ENCODE measurements at places on chromosomes 7 and 10. TPM values are rescaled to one million over a fixed set of nuclear protein-coding genes. Genes with fewer than 3 reads are reported as not detected.

- no peak for DNase-seq
- no peak overlapping the region for H3K4me3 ChIP-seq
- no peak overlapping the region for H3K27ac ChIP-seq
- no peaks in the 10 kb centered on the region for H3K27me3 ChIP-seq
- no peaks in the 10 kb centered on the region for H3K4me1 ChIP-seq
Measured at GRCh38 chr7:22110881-22111280, 165.2 kb upstream of the CDCA7L start.

- H3K36me3 ChIP-seq = no peaks in the 10 kb centered on the region
- peak within 1 kb of the TSS; percentile 74 for H3K4me3 ChIP-seq
- H3K27ac ChIP-seq = no peak within 1 kb of the TSS
Measured at GRCh38 chr7:88306590-88307048, at the start of gene STEAP4. Gene STEAP4 (minus strand): TSS chr7:88306894. CDS start chr7:88284269, 22,625 bp downstream.

GRCh38 chr7:13442226-13442625 is 547.2 kb downstream of the ETV1 start:
- no peak overlapping the region for H3K27ac ChIP-seq
- no peaks in the 10 kb centered on the region for H3K36me3 ChIP-seq
- no peak for DNase-seq
- H3K4me1 ChIP-seq = no peaks in the 10 kb centered on the region

- H3K27ac ChIP-seq = no peak overlapping the region
- H3K36me3 ChIP-seq = no peaks in the 10 kb centered on the region
- H3K4me3 ChIP-seq = no peak overlapping the region
- no peaks in the 10 kb centered on the region for H3K27me3 ChIP-seq
Measured at GRCh38 chr7:157759246-157759805, 422.5 kb downstream of the DNAJB6 start.

DNA sequence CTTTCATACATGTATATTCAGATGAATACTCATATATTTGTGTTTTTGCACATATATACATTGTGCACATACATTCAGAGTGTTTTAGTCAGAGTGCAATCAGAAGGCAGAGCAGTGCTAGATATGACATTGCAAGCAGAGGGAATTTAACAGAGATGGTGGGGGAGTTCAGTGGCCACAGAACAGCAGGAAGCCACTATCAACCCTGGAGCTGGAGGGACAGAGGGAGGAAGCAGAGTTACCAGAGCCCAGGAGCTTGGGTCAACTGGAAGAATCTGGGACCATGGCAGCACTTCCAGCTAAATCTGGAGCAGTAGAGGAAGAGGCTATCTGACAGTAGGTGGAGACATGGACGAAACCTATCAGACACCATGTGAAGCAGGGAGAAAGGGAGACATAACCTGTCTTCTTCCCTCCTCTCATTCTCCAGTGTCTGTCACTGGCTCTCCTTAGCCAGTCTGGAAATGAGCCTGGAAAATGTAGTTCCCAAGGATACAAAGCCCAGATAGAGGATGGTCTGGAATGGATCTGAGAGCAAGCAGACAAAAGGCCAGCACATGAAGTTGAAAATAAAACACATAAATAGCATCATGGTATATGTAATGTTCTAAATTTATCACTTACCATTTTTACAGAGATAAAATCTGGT is 33.6 kb upstream of the HERPUD2 start:
- H3K4me1 ChIP-seq = no peaks in the 10 kb centered on the region
- no peaks in the 10 kb centered on the region for H3K27me3 ChIP-seq
- H3K27ac ChIP-seq = no peak overlapping the region
- no peak for DNase-seq
- no peak overlapping the region for H3K4me3 ChIP-seq

- no peaks in the 10 kb centered on the region for H3K4me1 ChIP-seq
- no peaks in the 10 kb centered on the region for H3K36me3 ChIP-seq
- no peak overlapping the region for H3K27ac ChIP-seq
- DNase-seq = no peak
- no peak overlapping the region for H3K4me3 ChIP-seq
- H3K27me3 ChIP-seq = no peaks in the 10 kb centered on the region
Measured at GRCh38 chr10:55519264-55519663, 718.2 kb upstream of the PCDH15 start.

GRCh38 chr7:66474441-66474840 is 154.2 kb upstream of the KCTD7 start:
- no peaks in the 10 kb centered on the region for H3K4me1 ChIP-seq
- no peaks in the 10 kb centered on the region for H3K27me3 ChIP-seq

DNA sequence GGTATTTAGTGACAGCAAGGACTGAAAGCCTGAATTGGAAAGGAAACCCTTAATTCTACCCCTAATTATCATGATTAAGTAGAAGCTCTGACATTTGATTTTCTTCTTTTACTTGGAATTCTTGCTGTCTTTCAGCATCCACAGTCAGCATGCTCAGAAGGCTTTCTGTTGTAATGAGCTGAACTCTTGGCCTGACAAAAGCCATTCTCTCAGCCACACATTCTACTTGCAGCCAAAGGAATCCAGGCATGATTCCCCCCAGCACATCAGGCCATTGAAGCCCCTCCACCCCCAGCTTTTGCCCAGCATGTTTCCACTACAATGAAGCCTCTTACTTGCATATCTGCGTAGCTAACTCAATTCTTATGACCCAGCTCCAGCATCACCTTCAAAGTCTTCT is 94.3 kb upstream of the FRMD4A start:
- H3K27me3 ChIP-seq = no peaks in the 10 kb centered on the region
- no peak for DNase-seq
- H3K27ac ChIP-seq = peak overlapping the region; percentile 84
- H3K36me3 ChIP-seq = no peaks in the 10 kb centered on the region
- H3K4me1 ChIP-seq = peaks cover 4% of the 10 kb centered on the region

DNA sequence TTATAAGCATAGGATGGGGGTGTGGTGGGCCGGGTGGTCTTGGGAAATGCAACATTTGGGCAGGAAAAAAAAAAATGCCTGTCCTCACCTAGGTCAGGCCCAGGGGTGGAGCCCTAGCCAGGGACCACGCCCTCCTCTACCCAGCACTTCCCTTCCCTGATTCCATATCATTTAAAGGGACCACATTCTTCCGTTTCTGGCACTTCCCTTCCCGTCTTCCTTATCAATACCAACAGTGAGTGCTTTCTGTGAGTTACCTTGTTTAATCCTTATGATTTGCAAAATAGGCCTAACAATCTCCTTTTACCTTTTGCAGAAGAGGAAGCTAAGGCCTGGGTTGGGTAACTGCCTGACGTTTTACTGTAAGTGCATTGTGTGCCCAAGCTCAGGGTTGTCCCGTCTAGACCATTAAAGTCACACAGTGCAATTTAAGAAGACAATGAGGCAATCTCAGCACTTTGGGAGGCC is 16.7 kb upstream of the C10orf95 start:
- H3K4me1 ChIP-seq = no peaks in the 10 kb centered on the region
- no peak overlapping the region for H3K4me3 ChIP-seq
- H3K36me3 ChIP-seq = no peaks in the 10 kb centered on the region
- no peak for DNase-seq
- no peak overlapping the region for H3K27ac ChIP-seq

DNA sequence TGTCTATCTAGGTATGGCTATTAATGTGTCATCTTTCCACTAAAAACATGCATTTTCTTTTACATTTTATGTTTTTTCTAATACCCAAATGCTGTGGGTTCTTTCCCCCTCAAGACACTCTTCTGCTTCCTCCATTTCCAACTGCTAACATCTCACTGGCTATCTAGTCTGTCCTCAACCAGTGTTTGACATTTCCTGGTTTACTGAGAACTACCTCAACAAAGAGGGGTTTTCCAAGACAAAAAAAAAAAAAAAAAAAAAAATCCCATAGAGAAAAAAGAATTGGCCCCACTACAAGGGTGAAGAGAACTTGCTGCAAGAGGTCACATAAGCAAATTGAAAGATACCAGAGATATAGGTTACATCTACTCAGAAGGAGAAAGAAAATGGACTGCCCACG is 359.7 kb downstream of the CRPPA start:
- no peak overlapping the region for H3K27ac ChIP-seq
- DNase-seq = no peak
- no peaks in the 10 kb centered on the region for H3K36me3 ChIP-seq
- no peaks in the 10 kb centered on the region for H3K4me1 ChIP-seq
- no peaks in the 10 kb centered on the region for H3K27me3 ChIP-seq

DNA sequence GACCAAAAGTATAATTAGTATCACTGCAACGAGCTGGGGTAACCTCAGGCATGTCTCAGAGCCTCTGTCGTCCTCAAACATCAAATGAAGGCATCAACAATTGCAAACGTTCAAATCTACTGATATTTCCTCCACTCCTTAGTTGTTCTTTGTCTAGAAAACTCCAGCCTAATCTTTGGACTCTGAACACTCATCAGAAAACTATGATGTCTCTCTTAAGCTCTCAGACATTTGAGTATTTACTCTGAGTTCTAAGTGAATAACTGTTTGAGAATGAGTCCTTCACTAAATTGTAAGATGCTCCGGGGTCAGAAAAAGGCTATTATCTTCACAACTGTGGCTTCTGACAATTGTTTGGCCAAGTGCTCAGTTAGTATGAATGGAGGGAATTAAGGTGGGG is 536.4 kb downstream of the NRG3 start:
- H3K27me3 ChIP-seq = no peaks in the 10 kb centered on the region
- DNase-seq = no peak
- H3K4me3 ChIP-seq = no peak overlapping the region
- H3K4me1 ChIP-seq = no peaks in the 10 kb centered on the region

- H3K27ac ChIP-seq = no peak overlapping the region
- DNase-seq = no peak
- no peaks in the 10 kb centered on the region for H3K36me3 ChIP-seq
- H3K4me1 ChIP-seq = no peaks in the 10 kb centered on the region
- no peaks in the 10 kb centered on the region for H3K27me3 ChIP-seq
- H3K4me3 ChIP-seq = no peak overlapping the region
Measured at GRCh38 chr7:112503361-112503972, 22.7 kb downstream of the LSMEM1 start.

- no peaks in the 10 kb centered on the region for H3K27me3 ChIP-seq
- no peak overlapping the region for H3K27ac ChIP-seq
- no peaks in the 10 kb centered on the region for H3K4me1 ChIP-seq
- no peak overlapping the region for H3K4me3 ChIP-seq
- H3K36me3 ChIP-seq = no peaks in the 10 kb centered on the region
- DNase-seq = no peak
Measured at GRCh38 chr7:17545348-17545747, 246.9 kb downstream of the AHR start.

DNA sequence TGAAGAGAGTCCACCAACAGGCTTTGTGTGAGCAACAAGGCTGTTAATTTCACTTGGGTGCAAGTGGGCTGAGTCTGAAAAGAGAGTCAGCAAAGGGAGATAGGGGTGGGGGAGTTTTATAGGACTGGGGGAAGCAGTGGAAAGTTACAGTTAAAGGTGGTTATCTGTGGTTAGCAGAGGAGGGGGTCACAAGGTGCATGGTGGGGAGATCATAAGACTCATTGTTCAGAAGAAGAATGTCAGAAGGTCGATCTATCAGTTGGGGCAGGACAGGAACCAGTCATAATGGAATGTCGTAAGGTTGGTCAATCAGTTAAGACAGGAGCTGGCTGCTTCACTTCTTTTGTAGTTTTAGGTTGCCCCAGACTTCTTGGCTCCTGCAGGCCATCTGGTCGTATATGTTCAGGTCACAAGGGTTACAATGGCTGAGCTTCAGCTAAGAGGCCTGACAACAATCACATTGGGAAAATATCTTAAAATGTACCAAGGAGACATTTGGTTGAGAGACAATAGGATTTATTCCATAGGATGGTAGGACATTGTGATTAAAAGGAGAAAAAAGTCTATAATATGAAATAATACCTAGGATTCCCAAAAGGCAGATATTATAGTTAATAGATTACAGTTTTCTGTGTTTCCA is 356.4 kb downstream of the ANKRD7 start:
- H3K27me3 ChIP-seq = no peaks in the 10 kb centered on the region
- no peaks in the 10 kb centered on the region for H3K36me3 ChIP-seq
- no peaks in the 10 kb centered on the region for H3K4me1 ChIP-seq
- DNase-seq = no peak
- no peak overlapping the region for H3K27ac ChIP-seq
- H3K4me3 ChIP-seq = no peak overlapping the region

- no peak overlapping the region for H3K4me3 ChIP-seq
- no peak for DNase-seq
- H3K27me3 ChIP-seq = no peaks in the 10 kb centered on the region
- no peaks in the 10 kb centered on the region for H3K36me3 ChIP-seq
Measured at GRCh38 chr10:49784681-49785080, 22.6 kb upstream of the OGDHL start.

DNA sequence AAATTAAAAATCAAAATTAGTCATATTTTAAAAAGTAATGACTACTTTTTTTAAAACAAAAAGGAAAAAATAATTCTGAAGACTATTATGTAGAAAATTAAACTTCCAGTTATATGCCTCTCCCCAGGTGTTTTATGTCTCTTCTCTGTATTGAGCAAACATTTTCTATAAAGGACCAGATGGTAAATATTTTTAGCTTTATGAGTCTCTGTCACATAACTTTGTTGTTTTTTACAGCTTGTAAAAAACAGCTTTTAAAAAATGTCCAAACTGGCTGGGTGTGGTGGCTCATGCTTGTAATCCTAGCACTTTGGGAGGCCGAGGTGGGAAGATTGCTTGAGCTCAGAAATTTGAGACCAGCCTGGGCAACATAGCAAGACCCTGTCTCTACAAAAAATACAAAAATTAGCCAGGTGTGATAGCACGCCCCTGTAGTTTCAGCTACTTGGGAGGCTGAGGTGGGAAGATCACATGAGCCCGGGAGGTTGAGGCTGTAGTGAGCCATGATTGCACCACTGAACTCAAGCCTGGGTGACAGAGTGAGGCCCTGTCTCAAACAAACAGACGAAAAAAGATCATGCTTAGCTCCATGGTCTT is 23.5 kb downstream of the GARS1 start:
- H3K27ac ChIP-seq = no peak overlapping the region
- H3K4me1 ChIP-seq = no peaks in the 10 kb centered on the region
- H3K4me3 ChIP-seq = no peak overlapping the region
- no peak for DNase-seq

GRCh38 chr7:30804078-30804661 is 33.0 kb downstream of the MINDY4 start:
- no peak for DNase-seq
- no peak overlapping the region for H3K4me3 ChIP-seq
- no peaks in the 10 kb centered on the region for H3K36me3 ChIP-seq
- no peaks in the 10 kb centered on the region for H3K4me1 ChIP-seq
- no peak overlapping the region for H3K27ac ChIP-seq
- H3K27me3 ChIP-seq = no peaks in the 10 kb centered on the region

GRCh38 chr7:112022128-112022527 is 184.1 kb downstream of the DOCK4 start:
- H3K27ac ChIP-seq = no peak overlapping the region
- no peaks in the 10 kb centered on the region for H3K36me3 ChIP-seq
- no peaks in the 10 kb centered on the region for H3K4me1 ChIP-seq
- H3K4me3 ChIP-seq = no peak overlapping the region
- peak; percentile 42 for DNase-seq

Gene LRIT1
- not detected for total RNA-seq

Gene MYO1G
- total RNA-seq = 0.25 TPM

Gene ASAH2
- 8.3 TPM for total RNA-seq

Gene ETV1
- total RNA-seq = 15.8 TPM

Measured in endodermal cell (in vitro differentiated cells).